ENCODE measurements at places on chromosomes 7 and 10. TPM values are rescaled to one million over a fixed set of nuclear protein-coding genes. Genes with fewer than 3 reads are reported as not detected.

The CRYGN gene
- 3.2 TPM for total RNA-seq

The TMEM176A gene
- total RNA-seq: 8.0 TPM

The SUFU gene
- total RNA-seq: 25.8 TPM

The INSYN2A gene
- total RNA-seq: not detected

The TAS2R3 gene
- 3.9 TPM for total RNA-seq

The VWC2 gene
- 0.02 TPM for total RNA-seq

The AOC1 gene
- total RNA-seq: 2.9 TPM

Measured in progenitor cell of endocrine pancreas (in vitro differentiated cells).